Dermis microvascular lymphatic vessel endothelial cell (primary cell): ENCODE measurements at places on chromosomes 2 and 18. TPM values are rescaled to one million over a fixed set of nuclear protein-coding genes. Genes with fewer than 3 reads are reported as not detected.

The CD207 gene
- under 0.01 TPM in 2 replicates for total RNA-seq

The PARD6G gene
- 34.7 and 93.4 TPM in 2 replicates for total RNA-seq

The IL1R1 gene
- 7.2 and 46.9 TPM in 2 replicates for total RNA-seq

The B4GALT6 gene
- total RNA-seq = 5.3 and 5.5 TPM in 2 replicates

The ATOH8 gene
- total RNA-seq = 13.1 and 21.5 TPM in 2 replicates

The SERPINB7 gene
- not detected in 2 replicates for total RNA-seq

The ARHGAP25 gene
- total RNA-seq = 10.5 and 11.9 TPM in 2 replicates

GRCh38 chr2:199456383-199457146, 1.2 kb downstream of the SATB2 start:
- DNase-seq = no peak

DNA sequence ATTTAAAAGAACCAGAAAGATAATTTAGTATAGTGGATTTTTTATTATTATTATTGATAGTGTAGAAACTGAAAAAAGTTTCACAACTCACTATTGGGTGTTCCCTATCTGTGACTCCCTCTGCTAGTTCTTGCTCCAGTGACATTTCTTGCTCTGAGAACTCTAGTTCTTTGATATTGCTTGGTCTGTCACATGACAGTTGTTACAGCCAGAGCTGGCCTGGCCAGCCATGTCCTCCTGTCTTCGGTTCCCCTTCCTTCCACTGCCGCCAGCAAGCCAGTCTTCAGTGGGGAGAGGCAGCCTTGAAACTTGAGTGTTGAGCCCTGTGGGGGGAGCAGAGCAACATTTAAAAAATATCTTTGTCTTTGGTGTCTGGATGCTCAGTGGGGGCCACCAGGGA, 7.6 kb upstream of the THOC1 start:
- no peak for DNase-seq

GRCh38 chr2:136118819-136119716, 1.1 kb upstream of the CXCR4 start:
- DNase-seq = no peak

DNA sequence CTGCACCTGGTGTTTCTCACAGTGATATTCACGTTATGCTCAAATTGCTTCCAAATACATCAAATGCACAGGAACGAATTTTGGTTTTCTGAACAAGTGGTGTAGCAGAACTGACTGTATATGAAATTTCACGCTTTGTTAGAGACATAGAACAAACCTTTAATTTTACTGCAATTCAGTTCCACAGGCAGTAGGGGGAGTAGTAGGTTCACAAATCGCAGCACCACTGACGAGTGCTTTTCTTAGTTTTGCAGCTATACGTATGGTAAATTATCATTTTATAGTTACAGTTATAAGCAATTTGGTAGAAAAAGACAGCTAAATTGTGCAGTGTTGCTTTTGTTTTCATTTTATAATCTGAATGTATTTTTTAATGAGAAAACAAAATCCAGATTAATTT, 113.3 kb downstream of the KIAA1328 start:
- peak; percentile 11 for DNase-seq

DNA sequence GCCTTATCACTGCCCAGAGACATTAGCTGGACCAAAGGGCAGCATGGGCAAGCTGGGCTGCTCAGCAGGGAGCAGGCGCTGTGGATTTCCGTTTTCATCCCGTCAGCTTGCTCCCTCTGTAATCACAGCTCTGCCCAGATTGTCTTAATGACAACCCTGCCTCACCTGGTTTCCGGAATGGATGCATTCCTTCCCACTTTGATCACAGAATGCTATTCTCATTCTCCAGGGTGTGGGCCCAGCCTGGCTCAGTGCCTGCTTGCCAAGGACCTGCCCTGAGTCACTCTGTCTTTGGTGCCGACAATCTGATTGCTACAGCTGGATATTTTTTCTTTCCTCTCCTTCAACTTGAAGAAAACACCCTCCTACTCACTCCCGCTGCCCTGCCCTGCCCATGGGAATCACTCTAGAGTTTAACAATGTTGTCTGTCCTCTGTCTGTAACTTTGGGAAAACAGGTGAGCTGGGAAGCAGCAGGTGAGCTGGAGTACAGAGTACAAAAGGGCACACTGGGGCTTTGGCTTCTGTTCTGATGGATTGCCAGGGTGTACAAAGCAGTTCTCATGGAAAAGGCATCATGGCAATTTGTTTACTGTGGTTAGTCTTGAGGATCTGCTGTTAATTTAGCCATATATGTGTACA, 27.2 kb upstream of the FAM136A start:
- no peak for DNase-seq

DNA sequence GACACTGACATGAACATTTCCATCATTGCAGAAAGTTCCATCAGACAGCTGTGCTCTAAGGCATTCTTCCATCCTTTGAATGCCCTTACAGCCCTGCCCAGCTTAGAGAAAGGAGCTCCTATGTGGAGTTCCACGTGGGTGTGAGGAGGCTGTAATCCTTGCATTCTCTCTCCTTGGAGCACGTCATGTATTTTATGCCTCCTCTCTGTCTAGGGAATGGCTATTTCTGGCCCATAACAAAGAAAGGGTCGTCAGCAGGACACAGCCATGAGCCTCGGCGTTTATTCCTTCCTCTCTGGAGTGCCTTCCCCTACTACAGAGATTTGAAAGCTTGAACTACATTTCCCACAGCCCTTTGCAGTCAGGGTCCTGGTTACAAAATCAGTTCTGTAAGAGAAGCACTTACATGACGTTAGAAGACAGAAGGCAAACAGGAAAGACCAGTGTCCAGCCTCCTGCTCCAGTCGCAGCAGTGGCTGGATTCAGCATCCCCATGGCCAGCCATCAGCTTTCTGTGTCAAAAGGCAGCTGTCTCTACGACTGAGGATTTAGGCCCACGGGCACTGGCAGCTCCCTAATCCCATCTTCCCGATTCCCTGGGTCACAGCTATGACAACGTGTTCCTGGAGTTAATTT, 234.9 kb downstream of the TFCP2L1 start:
- DNase-seq = no peak

GRCh38 chr2:113209646-113210171, 35.9 kb downstream of the PSD4 start:
- no peak for DNase-seq

DNA sequence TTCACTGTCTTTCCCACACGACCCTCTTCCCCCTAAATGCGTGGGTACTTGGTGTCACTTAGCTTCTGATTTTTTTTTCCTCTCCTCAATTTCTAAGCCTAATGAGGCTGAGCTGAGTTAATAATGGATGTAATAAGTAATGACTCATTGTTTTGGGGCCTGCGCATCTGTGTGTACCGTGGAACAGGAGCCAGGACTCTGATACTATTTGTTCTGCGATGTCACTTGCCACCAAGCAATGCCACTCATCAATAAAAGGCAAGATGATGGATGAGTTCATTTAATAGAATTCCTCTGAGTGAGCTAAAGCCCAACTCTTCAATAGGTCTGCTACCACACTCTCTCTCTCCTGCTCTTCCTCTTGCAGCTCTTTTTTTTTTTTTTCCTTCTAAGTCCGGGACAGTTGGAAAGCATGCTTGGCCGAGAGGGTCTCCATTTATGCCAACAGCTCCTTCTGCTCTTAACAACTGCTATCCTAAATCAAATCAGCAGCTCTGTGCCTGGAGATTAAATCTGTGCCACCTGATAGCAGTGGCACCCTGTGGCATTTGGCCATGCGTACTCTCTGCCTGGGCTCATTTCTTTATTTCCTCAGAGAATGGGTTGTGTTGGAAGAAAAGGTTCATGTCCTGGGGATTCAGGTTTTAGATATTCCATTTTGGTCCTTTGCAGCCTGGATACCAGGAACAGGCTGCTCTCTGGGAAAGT, 1284.2 kb upstream of the PIK3C3 start:
- no peak for DNase-seq

DNA sequence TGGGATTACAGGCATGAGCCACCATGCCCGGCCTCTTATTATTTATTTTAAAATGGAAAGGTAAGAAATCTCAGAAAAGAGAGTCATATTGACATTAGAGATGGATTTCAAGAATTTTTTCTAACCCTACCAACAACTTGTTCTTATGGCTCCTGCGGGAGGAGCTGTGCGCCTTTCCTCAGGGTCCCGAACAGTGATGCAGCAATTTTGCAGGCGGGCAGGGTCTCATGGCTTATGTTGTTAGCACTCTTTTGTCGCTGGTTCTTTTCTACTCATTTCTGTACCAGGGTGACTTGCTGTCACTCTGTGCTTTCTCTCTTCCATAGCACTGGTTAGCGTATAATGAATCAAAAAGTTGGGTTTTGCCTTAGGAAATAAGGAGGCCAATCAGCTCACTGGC, 148.8 kb upstream of the DLGAP1 start:
- DNase-seq = no peak

- no peak for DNase-seq
These were observed 30.8 kb downstream of the LPIN1 start for GRCh38 chr2:11777066-11777782.

GRCh38 chr2:216428618-216429350, 16.5 kb downstream of the SMARCAL1 start:
- no peak for DNase-seq

- DNase-seq = no peak
These were observed 25.4 kb upstream of the TMEM131 start for GRCh38 chr2:98020992-98021713.
